ENCODE measurements at places on chromosomes 1 and 21.

DNA sequence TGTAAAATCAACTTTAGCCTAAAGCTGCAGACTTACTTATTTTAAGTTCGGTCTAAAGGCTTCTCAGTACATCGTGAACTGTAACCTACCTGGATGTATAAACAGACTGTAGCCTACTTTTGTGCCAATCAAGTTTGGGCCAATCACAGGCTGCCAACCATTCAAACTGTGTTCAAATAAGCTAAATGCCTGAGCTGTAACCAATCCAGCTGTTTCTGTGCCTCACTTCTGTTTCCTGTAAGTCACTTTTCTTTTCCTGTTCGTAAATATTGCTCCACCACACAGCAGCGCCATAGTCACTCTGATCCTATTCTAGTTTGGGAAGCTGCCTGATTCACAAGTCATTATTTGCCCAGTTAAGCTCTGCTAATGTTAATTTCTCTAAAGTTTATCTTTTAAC, 37.5 kb upstream of the SLAMF9 start:
- no peak for DNase-seq

DNA sequence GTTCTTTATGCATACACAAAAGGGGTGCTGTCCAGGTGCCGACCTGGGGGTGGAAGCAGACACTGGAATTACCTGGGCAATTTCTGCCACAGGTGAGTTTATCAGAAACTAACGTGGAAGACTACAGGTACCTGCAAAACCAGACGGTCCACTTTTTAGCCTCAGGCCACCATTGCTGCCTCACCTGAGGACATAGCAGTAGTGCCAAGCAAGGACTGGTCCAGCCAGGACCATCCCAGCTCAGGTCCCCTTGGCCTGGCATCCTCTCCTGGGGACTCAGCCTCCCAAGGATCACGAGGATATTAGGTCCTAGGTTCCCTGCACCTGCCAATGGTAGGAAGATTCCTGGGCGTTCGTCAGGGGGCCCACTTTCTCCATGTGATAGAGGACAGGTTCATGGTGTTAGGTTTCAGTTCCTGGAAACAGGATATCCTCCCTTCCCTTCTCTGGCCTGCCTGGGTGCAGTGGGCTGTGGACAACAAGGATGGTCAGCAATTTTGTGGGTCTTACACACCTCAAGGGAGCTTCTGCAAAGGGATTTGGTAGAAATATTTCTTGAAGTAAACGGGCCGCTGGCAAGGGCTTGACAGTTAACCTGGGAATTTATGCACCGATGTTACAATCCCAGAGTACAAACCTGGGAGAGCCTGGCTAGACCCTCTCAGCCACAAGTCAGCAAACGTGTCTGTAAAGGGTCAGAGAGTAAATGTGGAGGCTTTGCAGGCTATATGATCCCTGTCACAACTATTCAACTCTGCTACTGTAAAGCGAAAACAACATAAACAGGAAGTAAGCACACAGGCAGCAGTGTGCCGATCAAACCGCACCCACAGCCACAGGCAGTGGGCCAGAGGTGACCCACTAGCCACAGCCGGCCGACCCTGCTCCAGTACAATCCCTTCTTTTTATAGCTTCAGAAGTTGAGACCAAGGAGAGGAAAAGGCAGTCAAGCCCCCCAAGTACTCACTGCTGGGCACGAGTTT, 71.4 kb upstream of the RAB4A start:
- no peak for DNase-seq

- no peak for DNase-seq
These were observed 30.4 kb downstream of the CFAP74 start for GRCh38 chr1:1972976-1973715.

GRCh38 chr1:8742022-8742924, 75.2 kb downstream of the RERE start:
- no peak for DNase-seq

- no peak for DNase-seq
These were observed 166.3 kb downstream of the DUSP10 start for GRCh38 chr1:221575605-221576004.

GRCh38 chr21:34046917-34047316, 26.5 kb upstream of the MRPS6 start:
- no peak for DNase-seq

DNA sequence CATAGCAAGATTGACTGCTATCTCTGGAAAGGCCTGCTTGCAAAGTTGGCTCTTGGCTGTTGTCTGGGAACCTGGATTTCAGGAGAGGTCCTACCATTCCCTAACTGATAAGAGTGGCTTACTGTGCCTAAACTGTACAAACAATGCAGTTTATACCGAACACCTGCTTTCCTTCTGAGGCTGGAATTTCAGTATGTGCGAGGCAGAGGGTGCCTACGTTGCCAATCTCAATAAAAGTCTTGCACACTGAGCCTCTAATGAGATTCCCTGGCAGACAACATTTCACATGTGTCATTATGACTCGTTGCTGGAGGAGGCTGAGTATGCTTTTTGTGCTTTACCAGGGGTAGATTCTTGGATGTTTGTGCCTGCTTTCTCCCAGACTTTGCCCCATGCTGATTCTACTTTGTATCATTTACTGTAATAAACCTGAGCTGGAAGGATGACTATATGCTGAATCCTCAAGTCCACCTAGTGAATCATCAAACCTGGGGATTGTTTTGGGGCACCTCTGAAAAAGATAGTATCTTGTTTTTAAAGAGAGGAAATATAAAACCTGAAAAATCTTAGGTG, 58.9 kb upstream of the GNG4 start:
- no peak for DNase-seq

- no peak for DNase-seq
These were observed 36.6 kb downstream of the PLXNA2 start for GRCh38 chr1:208207388-208208131.

GRCh38 chr1:47805018-47805417, 192.2 kb downstream of the TRABD2B start:
- DNase-seq = no peak

DNA sequence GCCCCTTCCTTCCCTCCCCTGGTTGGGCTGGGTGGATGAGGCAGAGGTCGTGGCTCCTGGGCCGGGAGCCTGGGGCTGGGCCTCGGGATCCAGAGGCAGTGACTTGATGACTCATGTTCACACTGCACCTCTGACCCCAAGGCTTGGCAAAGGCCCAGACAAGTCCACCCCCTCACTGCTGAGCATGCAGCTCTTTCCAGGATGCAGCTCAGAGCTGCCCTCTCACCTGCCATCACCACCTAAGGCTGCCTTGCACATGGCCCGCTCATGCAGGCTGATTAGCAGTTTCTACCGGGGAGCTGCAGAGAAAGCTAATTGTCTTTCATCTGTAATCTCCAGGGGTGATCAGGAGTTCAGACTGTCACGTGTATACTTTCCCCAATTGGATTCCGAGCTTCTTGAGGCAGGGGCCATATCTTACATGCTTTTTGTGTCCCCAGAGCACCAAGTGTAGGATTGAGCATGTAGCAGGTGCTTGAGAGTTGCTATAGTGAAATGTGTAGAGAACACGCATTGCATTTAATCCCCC, 62.1 kb downstream of the LRRN2 start:
- no peak for DNase-seq

DNA sequence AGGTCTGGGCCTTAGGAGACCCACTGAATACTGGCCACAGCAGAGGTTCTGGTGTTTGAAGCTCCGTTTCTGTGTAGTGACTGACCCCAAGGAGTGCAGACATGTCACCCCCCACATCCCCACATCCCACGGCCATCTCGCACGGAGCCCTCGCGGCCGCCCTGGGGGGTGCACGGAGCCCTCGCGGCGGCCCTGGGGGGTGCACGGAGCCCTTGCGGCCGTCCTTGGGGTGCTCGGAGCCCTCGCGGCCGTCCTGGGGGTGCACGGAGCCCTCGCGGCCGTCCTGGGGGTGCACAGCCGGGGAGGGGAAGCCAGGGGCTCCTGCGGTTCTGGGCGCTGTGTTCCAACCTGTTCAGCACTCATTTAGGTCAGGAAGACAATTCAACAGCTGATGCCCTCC, 68.4 kb downstream of the SCCPDH start:
- no peak for DNase-seq

GRCh38 chr1:28248273-28249012, 10.9 kb upstream of the SESN2 start:
- peak; percentile 45 for DNase-seq

DNA sequence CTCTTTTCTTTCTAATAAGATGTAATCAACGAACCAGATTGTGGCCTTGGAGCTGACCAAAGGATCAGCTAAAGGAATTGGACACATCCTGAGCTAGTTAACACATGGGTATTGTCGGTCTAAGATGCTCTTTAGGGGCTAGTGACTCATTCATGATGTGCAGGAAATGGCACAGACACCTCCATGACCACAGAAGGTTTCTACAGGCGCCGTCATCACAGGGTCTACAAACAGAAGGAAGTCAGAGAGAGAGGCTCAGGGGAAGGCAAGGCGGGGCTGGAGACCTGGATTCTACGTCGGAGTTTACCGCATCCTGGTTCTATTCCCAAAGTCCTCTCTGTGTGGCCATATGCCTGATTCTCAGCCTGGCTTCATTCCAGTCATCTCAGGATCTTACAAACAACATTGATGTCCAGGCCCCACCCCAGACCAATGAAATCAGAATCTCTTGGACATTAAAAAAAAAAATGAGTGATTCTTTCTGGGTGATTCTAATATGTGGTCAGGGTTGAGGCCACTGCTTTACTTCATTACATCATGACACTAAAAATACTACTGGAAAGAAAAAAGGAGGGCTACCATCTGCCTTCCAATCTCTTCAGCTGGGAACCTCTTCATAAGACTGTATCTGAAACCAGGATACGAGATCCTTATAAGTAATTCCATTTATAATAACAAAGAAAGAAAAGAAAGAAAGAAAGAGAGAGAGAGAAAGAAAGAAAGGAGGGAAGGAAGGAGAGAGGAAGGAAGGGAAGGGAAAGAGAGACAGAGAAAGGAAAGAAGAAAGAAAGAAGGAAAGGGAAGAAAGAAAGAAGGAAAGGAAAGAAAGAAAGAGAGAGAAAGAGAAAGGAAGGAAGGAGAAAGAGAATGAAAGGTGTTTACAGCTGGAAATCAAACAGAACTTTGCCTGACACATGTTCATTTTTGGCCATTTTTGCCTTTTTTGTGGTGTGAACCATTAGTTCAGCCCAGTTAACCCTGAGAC, 11.6 kb upstream of the KCNJ15 start:
- DNase-seq = no peak

DNA sequence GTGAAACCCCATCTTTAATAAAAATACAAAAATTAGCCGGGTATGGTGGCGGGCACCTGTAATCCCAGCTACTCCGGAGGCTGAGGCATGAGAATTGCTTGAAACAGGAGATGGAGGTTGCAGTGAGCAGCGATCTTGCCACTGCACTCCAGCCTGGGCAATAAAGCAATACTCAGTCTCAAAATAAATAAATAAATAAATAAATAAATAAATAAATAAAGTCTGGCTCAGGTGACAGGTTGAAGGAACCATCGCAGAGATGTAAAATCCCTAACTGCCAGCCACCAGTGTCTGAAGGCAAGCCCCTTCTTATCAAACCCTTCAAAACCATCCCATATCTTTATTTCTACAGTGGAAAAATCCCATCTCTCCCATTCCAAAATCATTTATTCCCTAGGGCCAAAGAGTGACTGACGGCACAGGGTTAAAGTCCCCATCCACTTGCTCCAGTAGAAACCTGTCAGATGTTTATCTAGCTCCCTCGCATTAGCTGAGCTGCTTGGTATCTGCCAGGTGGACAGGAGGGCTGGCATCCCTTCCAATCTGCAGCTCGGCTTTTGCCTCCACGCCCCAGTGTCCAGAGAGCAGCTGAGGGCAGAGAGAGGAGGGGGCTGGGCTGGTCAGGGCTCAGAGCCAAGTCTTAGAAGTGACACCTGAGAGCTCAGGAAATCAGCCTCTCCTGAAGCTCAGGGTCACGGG, 5.0 kb downstream of the CSRP1 start:
- DNase-seq = no peak

- DNase-seq = no peak
These were observed 982 bp upstream of the IL24 start for GRCh38 chr1:206896261-206896660.

DNA sequence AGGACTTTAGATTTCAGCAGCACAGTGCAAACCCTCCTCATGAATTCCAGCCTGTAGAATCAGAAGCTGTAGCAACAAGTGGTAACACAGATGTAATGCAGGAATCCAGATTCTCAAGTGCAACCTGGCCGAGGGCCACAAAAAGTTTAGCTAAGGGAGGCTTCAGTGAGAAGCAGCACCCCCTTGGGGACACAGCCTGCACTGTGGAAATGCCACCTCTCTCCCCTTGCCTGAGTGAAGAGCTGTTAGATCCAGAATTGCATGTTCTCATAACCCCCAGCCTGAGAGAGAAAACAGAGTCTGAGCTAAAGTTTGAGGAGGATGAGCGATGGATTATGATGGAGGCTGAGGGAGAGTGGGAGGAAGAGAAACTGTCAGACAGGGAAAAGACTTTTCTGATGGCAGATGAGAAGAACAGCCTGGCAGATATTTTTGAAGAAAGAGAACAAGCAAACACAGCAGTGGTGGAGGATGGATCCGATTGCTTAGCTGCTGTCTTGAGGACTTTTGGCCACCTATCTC, 80.5 kb upstream of the BMP8A start:
- DNase-seq = peak; percentile 42

DNA sequence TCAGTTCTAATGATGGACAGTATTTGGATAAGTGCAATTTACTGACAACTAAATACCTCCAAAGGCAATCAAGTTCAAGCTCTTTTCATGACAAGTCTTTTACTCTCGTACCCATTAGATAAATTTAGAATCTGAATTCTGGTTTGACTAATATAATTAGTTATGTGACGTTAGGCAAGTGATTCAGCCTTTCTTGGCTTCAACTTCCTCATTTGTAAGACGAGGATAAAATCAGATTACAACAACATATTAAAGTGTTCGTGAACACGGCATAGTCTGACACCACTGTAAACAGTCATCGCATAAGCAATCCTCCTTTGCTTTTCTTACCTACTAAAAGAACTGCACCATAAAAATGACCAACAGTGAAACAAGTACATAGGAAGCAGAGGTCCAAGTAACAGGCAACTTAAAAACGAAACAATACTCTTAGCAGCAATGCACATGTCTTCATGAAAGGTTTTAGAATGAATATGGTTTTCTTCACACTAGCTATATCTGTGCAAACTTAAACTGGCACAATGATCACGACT, 25.7 kb downstream of the COA6 start:
- DNase-seq = no peak

GRCh38 chr1:96721053-96721415, 550 bp upstream of the PTBP2 start:
- DNase-seq = no peak

GRCh38 chr21:46544003-46544402, 60.9 kb downstream of the S100B start:
- DNase-seq = no peak

DNA sequence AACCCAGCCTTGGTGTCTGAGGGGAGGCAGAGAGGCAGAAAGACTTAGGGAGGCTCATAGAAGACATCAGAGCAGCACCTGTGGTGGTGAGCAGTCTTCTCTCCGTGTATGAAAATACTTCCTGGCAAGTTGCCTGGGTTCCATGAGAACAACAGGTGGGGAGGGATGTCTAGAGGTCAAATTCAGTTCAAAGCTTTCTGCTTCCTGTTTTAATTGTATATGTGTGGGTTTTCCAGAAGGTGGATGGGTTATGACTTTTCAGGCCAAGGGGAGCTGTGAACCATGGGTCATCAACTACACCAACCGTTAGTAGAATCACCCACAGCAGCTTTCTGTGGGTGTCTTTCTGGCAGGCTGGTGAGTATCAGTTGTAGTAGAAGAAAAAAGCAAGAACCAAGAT, 4.1 kb upstream of the FCRL2 start:
- no peak for DNase-seq
